ENCODE measurements at places on chromosomes 13 and 19.

- DNase-seq: no peak
These were observed 33.2 kb downstream of the CACNG6 start for GRCh38 chr19:54024660-54025059.

DNA sequence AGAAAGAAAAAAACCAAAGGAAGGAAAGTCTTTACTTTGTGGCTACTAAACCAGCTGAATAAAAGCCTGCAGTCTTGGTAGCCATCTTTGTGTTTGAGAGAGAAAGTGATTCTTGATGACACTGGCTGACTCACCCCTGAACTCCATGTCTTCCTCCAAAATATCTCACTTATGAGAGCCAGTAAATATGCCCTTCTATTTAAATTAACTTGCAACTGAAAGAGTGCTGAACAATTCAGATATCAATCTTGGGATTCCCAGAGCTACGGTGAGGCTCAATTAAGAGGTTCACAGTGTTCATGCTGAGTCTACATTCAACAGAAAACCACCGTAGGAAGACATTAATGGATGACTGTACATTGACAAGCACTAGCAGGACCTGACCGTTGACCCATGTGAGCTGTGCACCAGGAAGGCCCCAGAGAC, 57.9 kb downstream of the KCTD12 start:
- DNase-seq: no peak

DNA sequence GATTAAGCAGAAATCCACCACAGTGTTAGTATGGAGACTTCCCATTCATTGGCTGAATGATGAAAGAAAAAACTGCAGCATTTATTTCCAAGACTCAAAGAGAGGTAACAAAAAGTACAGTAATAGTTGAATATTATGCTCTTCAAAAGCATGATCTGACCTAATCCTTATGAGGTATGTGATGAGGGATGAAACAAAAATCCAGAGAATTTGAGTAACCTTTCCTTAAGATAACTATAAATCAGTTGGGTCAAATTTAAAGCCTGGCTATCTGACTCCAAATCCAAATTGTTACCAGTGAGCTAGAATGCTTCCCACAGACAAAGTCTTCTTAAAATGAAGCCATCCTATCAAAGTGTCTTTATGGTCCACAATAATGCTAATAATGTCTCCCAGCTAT, 38.1 kb downstream of the NUFIP1 start:
- no peak for DNase-seq

DNA sequence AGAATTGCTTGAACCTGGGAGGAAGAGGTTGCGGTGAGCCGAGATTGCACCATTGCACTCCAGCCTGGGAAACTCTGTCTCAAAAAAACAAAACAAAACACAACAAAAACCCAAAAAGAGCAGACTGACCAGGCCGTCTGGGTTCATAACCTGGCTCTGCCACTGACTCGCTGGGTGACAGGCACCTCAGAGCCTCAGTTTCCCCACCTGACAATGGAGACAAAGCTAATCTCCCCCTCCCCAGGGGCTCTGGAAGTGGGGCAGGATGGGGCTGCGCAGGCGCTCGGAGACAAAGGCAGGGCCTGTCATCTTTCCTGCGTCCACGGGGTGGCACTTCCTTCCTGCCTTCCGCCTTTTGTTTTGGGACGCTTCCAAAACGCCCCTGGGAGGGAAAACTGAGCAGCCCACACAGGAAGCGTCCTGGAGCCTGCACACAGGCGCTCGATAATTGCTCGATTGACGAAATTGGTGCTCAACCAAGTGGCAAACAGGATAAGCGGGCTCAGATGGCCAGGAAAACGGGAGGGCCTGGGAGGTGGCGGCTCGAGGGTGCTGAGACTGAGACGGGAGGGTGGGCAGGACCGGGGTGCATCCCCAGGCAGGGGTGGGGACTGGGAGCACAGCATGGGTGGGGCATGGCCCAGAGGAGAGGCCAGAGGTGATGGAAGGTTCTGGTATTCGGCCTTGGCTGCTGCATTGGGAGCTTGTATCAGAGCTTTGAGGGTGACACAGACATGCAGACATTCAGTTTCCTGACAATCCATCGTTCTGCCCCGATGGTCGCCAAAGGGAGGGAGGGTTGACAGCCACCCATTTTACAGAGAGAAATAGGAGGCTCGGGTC, 17.8 kb downstream of the SPC24 start:
- DNase-seq: peak; percentile 92

DNA sequence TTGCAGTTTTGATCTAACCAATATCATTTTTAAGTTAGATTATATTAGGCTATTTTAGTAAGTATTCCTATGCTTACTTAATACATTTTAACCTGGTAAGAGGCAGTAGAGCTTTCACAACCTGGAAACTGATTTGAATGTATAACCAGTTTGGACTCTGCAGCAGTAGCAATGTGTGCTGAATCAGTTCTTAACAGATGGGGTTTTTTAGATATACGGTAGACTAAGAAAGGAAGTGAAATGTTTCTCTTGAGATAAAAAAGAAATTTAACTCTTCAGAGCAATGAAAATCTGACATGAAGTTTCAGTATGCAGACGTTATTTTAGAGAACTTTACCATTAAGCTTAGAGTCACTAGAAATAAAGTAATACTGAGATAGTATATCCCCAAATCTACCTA, 2.7 kb downstream of the NBEA start:
- no peak for DNase-seq

DNA sequence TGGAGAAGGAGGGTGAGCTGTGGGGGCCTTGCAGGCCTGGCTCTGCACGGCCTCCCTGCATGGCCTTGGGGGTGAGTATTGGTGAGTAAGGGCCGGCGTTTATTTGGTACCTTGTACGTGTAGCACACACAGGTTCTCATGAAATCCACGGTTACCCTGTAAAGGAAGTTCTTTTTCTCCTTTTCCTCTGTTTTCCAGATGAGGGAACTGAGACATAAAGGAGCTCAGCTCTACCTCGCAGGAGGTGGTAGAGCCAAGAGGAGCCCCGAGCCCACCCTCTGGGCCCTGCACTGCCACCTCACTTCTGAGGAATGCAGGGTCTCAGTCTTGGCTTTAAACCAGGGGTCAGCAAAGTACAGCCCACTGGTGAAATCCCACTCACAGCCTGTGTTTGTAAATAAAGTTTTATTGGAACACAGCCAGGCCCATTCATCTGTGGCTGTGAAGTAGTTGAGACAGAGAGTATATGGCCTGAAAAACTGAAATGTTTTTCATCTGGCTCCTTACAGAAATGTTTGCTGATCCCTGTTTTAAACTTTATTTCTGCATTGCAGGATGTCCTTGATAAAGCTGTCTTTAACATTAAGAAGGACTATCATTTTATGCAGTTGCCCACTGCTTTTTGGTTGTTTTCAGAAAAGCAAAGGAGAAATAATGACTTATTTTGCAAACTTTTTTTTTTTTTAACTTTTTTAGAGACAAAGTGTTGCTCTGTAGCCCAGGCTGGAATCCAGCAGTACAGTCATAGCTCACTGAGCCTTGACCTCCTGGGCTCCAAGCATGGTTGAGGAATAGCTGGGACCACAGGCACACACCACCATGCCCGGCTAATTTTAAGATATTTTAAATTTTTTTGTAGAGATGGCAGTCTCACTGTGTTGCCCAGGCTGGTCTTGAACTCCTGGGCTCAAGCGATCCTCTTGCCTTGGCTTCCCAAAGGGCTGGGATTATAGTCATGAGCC, 6.4 kb downstream of the EPN1 start:
- DNase-seq: no peak

DNA sequence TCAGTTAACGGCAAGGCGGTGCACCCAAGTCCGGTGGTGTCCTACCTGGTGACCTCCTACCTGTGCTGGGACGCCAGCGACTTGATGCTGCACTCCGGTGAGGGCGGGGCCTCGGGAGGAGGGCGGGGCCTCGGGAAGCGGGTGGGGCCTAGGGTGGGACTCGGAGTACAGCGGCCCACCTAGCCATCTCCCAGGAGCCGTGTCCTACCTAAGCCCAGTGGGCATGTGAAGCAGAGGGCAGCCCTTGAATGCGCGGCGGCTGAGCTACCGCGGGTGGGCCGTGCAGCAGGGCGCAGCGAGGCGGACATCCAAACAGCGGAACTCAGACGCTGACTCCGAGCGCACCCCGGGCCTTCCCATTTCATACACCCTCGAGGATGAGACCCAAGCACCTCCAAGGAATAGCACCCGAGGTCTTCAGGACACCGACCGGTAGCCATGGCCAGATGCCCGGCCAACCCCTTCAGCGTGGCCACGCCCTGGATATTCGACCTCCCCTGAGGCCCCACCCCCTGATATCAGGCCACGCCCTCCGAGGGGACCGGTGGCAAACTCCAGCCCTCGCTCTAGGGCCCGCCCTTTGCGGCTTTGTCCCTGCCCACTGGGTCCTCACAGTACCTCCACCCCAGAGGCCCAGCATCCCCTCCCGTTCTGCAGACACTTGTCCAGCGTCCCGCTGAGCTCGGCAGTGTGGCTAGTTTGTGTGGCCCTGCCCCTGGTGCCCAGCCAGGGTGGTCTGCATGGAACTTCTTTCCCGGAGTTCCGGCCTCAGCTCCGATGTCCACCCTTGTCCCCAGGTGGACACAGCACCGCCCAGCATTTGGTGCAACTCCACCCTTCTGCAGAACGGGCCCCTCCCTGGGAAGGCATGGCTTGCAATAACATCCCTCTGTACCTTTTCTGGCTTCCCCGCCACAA, 5.4 kb downstream of the KLK1 start:
- no peak for DNase-seq

DNA sequence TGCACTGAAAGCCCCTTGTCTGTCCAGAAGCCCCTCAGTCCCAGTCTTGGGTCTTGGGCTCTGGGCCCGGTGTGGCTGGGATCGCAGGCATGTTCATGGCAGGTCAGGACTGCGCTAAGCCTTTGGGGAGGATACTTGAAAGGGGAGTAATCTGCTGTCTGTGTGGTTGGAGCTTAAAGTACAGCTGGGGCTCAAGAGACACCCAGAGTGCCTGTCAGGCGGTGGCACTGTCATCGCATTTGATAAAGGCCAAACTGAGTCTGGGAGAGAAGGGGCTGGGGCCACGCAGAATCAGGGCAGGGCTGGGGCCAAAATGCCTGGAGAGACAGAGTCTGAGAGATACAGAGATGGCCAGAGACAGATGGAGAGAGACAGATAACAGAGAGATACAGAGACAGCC, 4.2 kb upstream of the CILP2 start:
- DNase-seq: no peak

All from SJCRH30 (cell line).